ENCODE measurements at places on chromosomes 4 and X.
A peak's percentile ranks its signal among the peaks of the same experiment; 100 is the strongest.

DNA sequence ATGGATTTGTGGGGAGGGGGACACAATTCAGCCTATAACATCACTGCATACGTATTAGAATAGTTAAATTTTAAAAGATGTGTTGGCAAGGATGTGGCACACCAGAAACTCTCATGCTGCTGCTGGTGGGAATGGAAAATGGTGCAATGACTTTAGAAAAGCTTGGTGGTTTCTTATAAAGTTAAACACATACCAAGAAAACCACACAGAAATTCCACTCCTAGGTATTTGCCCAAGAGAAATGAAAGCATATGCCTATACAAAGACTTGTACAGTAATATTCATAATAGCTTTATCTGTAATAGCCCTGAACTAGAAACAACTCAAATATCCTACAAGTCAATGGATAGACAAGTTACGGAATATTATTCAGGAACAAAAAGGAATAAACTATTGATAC lies 71.3 kb upstream of the PDHA1 start:
- no peak for DNase-seq

DNA sequence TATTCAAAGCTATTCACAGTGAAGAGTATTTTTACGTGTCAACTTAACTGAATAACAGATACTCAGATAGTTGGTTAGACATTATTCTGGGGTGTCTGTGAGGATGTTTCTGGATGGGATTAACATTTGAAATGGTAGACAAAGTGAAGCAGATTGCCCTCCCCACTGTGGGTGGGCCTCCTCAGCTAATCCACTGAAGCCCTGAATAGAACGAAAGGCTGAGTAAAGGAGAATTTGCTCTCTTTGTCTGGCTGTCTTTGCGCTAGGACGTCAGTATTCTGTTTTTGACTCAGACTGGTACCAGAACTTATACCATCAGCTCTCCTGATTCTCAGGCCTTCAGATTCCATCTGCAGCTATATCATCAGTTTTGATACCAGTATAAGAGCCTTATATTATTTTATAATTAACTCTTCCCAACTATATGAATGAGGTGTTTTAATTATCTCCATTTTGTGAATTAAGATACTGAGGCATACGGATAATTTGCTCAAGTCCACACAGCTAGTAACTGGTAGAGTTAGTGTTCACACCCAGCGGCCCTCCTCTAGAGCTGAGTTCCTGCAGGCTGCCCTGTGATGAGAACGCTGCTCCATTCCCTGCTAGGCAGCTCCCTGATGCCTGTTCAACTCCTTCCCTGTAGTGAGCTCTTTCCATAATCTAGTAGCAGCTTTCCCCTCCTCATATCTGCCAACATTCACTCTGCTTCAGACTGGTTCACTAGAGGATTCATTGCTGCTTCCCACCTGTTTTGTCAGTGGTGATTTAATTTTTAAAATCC lies 87.5 kb downstream of the RBM46 start:
- no peak for DNase-seq

- DNase-seq, result no peak
Measured at GRCh38 chr4:78168029-78168428, 110.9 kb downstream of the FRAS1 start.

DNA sequence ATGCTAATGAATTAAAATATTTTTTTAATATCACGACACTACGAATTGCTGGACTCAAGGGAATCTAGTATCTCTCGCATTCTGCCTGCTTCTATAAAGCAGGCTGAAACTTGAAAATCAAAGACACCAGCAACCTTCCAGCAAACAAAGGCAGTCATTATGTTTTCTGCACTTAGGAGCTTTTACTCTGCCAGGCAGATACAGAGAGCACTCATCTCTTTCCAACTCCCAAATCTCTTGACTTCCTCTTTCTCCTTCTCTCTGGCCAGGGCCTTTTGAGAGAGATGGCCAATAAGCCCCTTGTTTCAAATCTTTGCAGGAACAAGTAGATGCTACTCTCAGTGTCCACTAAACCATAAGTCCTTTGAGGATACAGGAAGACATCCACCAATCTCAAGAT lies 95.2 kb upstream of the KLF3 start:
- no peak for DNase-seq

- peak; percentile 43 for DNase-seq
Measured at GRCh38 chrX:39896951-39897740, 200.6 kb downstream of the BCOR start.

DNA sequence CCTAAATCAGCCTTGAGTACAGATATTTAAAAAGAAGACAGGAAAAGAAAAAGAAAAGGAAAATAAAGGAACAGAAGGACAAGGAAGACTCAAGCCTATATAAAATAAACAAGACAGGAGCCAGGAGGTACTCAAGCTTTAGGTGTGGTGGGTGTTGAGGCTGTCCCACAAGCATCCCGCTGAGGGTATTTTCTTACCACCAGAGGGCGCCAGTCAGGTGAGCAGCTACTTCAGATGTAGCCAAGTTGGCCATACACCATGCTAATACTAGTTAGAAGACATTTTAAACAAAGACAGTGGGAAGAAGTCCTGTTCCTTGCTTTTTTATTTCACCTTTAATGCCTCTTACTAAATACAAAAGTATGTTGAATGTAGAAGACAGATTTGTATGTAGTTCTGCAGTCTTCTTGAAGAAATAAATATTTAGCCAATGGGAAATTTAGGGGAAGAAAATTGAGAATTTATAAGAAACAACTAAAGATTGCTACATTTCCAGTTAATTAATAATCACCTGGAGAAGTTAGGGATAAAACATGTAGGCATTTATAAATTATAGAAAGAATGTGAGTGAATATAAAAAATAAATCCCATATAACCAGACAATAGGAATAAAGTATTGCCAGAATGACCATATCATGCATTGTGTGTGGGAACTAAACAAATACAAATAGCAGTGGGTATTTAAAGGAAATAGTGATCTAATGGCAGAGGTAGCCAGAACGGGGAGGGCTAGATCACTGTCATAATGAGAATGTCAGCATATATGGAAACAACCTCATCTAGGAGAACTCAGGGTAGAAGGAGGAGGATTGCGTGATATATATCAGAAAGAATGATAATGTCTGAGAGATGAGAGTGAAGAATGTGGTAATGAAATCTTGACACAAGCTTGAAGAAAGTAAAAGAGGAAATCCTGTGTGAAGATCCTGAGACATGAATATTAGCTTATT lies 71.0 kb downstream of the MTHFD2L start:
- peak; percentile 14 for DNase-seq

DNA sequence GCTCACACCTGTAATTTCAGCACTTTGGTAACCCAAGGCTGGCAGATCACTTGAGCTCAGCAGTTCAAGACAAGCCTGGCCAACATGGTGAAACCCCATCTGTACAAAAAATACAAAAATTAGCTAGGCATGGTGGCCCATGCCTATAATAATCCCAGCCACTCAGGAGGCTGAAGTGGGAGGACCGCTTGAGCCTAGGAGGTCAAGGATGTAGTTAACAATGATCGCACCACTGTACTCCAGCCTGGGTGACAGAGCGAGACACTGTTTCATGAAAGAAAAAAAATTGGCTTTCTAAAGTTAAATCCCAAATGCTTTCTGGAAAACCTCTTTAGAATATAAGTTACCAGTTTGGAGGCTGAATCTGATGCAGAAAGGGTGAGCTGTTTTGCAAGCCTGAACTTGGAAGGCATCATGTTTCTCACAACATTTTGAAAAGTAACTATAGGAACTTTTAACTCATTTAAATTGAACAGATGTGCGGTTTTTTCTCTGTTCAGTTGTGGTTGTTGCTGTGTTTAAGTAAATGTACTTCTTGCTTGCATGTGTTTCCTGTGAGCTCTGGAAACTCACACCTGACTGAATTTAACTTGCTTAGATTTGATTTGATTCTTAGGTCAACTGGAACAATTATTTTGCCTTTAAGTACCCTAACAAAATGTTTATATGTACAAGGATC lies 39.8 kb upstream of the TMEM131L start:
- DNase-seq, result no peak

GRCh38 chr4:59655996-59656395 lies 1544.1 kb upstream of the ADGRL3 start:
- DNase-seq, result no peak

- DNase-seq, result no peak
Measured at GRCh38 chr4:184298254-184298653, 80.6 kb upstream of the ENPP6 start.

DNA sequence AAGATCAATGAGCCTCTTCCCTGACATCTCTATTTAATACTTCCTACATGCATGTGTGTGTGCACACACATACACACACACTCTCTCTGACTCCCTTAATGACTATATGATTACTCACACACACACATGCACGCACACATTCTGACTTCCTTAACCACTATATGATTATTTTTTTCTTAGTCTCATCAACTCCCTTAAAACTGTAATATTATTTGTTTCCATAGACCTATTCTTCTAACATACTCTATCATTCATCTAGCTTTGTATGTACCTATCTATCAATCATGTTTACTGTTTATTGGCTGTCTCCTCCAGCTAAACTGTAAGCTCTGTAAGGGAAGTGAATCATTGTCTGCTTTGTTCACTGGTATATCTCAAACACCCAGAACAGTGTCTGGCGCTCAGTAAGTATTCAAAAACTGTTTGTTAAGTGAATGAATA lies 236.6 kb downstream of the RASL11B start:
- DNase-seq, result no peak

- no peak for DNase-seq
Measured at GRCh38 chr4:106707776-106708463, 328.2 kb downstream of the DKK2 start.

GRCh38 chrX:4322916-4323315 lies 609.5 kb upstream of the PRKX start:
- DNase-seq, result no peak

DNA sequence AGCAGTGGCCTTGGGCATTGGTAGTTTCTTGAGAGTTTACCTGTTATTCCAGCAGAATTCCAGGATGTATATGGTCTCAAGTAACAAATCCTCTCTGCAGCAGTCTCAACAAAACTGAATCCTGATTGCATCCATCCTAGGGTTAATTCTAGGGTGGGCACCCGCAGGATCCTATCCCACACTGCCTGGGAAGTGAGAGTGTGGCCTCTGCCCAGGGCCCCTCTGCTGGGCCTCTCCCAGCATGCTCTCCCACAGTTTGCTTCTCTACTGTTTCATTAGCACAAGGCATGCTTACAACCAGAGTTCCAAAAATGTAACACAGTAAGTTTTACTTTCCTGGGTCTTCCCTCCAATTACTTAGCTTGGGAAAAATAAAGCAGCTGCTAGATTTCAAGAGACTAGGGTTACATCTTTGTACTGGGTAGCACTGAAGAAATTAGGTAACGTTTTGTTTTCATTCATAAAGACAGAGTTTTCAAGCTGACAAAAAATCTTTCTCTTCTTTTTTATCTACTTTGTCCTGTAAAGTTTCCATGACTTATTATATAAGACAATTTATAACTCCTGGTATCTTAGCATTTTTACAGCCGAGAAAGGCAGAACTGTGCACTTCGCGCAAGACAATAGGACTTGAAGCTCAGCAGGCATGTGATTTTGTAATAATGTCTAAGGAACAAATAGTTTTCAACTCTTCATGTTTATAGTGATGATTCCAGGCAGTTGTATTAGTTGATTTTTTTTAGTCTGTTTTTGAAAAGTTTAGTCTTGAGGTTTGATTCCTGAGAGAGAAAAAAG lies 131.2 kb upstream of the PCDH18 start:
- no peak for DNase-seq

- DNase-seq, result no peak
Measured at GRCh38 chrX:38871129-38872029, 70.1 kb downstream of the MID1IP1 start.

DNA sequence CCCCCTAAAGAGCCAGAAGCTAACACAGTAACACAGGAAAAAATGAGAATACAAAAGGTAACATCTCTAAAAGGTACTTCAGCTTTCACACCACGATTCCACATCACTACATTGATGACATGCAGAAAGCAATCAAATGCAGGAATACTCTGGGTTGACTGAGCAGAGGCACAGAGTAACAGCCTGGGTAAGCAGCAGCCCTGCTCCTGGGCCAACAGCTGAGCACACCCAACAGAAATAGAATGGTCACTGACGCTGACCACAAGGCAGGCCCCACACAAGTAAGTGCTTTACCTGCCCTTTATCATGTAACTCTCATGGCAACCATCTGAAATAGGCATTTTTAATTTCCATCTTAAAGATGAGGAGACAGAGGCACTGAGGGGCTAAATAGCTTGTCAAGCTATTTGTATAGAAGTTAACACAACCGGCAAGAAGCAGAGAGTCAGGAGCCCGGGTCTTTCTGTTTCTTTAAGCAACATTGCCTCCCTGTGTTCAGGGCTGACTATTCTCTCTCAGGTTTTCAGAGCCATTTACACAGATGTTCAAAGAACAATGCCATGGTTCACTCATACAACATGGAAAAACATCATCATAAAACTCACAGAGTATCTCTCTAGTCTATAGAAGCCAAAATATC lies 168.9 kb downstream of the ZNF674 start:
- no peak for DNase-seq

DNA sequence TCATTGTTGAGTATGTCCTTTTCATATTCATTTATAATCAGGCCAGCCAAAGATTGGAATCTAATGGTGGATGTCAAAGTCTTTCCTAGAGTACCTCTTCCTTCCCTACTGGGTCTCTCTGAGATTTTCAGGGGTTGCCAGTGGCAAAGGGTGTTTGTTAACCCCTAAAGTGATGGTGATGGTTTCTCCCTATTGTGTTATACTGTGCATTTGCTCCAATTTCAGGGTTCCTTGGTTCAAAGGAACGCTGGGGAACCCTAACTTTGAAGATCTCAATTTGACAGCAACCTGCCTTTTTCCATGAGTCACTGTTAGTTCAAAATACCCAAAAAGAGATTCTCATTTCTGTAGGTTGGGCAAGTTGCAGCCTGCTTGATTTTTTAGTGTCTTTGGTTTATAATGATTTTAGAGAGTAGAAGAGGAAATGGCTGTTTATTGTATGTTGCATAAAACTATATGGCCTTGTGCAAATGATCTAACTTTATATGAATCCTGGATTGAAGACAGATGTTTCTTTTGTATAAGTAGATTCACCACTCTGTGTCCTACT lies 23.0 kb downstream of the GAB1 start:
- DNase-seq, result no peak

DNA sequence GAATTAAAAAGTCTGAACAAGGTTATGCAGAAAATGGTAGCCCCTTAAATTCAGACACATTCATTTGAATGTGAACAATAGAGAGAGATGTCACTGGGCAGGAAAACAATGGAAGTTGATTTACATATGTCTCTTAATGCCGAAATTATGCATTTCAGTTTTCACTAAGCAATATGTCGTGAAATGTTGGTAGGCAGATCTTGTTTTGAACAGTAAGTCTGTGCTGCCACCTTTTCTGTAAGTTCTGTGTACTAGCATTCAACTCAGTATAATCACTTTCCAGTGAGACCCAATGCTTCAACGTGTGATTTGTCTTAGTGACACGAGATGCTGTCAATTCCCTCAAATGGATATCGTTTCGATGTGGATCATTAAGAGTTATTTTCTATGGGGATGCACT lies 222.7 kb upstream of the VCX3A start:
- DNase-seq, result no peak

GRCh38 chrX:63708801-63709200 lies 76.2 kb downstream of the ARHGEF9 start:
- DNase-seq, result no peak

GRCh38 chr4:171834640-171835039 lies 21.4 kb downstream of the GALNTL6 start:
- no peak for DNase-seq

GRCh38 chr4:159016593-159017024 lies 86.3 kb upstream of the RAPGEF2 start:
- DNase-seq, result no peak

Measured in DMS 273 treated with DMSO at 0.1 percent for 48 hours (cell line).